ENCODE measurements at places on chromosomes 3 and 15.

DNA sequence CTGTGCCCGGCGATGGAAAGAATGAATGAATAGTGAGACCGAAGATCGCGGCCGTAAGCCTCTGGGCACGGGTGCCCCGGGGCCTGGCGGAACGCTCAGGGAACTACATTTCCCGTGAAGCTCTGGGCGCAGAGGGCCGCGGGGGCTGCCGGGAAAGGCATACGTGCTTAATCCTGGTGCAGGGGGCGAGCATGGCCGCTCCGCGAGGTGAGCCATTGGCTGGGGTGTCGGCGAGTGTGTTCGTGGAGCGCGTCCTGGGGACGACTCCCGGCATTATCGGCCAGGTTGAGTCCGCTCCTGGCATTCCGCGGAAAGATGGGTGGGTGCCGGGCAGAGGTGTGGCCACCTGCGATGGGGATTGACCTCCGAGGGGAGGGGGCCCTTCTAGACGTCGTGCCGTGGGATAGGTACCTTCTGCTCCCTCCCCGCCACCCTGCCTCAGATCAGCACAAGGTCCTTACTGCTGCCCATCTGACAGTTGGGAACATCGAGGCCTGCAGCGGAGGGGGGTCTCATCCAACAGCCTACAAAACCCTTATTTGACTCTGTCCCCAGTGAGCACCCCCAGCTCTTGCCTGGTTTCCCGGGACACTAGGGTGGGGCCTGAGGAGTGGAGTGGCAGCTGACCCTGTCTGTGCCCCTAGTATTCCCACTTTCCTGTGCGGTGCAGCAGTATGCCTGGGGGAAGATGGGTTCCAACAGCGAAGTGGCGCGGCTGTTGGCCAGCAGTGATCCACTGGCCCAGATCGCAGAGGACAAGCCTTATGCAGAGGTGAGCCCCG lies at the start of gene MPI:
MPI (plus strand) TSS at position 160 of the 782 bp plus-strand sequence; CDS start at position 192, 32 bp downstream.
- no peak for DNase-seq

DNA sequence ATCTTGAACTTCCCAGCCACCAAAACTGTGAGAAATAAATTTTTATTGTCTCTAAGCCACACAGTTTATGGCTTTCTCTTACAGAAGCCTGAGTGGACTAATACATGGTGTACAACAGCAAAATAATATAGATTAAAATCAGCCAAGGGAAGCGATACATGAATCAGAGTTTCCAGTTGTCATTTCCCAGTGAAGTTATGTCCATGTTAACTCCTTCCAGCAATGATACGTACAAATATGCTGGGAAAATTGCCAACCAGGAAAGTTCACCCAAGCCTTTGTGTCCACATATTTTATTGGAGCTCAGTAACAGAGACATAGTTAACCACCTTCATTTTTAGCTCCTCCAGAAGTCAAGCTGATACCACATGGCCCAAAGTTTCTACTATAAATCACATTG lies 280.9 kb upstream of the KCNMB2 start:
- DNase-seq: peak; percentile 97

- DNase-seq: no peak
Observed at GRCh38 chr3:55893045-55893664, 406.0 kb upstream of the WNT5A start.

GRCh38 chr3:158769549-158769948 lies 32.3 kb upstream of the MFSD1 start:
- no peak for DNase-seq

DNA sequence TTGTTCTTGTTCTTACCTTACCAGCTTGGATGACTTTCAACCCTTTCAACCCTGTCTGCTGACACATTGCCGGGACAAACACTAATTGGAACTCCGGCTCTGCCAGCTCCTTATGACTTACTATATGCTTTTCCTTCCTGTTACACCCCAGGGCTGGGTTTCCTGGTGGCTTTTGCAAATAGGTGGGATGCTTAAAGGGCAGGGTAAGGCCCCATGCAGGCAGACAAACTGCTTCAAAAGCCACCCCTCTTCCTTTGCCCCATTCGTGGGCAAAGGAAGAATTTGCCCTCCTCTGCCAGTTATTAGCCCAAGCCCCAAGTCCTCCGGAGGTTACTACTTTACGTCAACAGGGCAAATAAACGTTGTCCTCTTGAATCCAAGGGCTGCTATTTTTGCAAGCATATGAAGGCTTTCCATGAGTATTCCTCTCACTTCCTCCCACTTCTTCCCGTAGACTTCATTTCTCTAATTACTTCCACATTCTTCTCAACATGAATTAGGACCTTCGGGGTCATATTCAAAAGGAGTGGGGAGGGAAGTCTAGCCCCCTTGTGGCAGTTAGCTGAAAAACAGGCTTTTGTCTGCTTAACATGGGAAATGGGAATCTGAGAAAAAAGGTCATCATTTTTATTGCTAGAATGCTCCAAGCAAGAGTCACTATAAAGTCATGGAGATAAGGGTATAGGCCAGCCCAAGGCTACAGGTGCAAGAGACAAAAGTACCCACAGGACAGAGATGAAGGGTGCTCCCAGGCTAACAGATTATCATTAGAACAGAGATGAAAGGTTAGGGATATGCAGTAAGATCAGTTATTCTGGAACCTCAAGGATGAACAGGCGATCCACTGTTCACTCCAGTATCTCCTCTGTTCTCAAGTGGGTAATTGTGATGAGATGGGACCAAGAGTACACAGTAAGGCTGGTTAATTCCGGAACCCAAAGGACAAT lies 56.3 kb upstream of the FSTL1 start:
- DNase-seq: no peak

GRCh38 chr3:72398781-72399180 lies 449.5 kb downstream of the SHQ1 start:
- DNase-seq: no peak

DNA sequence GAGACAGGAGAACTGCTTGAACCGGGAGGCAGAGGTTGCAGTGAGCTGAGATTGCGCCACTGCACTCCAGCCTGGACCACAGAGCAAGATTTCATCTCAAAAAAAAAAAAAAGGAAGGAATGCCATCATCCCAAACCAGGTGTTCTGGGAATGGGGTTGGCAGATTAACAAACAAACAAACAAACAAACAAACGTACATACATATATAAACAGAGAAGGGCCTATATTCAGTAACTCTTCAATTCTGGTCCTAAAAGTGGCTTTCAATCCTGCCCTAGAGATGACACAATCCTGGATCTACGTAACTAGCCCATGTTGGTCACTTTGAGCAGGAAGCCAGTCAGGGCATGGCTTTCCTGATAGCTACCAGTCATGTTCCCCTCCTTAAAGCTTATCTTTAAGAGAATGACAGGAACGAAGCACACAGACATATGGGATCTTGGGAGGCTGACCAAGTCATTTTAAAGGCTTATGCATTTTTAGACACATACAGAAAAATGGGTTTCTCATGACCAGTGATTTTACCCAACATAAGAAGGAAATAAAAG lies 29.9 kb upstream of the RAB11A start:
- DNase-seq: no peak

GRCh38 chr15:81504170-81504905 lies 130.3 kb upstream of the TMC3 start:
- DNase-seq: peak; percentile 84

DNA sequence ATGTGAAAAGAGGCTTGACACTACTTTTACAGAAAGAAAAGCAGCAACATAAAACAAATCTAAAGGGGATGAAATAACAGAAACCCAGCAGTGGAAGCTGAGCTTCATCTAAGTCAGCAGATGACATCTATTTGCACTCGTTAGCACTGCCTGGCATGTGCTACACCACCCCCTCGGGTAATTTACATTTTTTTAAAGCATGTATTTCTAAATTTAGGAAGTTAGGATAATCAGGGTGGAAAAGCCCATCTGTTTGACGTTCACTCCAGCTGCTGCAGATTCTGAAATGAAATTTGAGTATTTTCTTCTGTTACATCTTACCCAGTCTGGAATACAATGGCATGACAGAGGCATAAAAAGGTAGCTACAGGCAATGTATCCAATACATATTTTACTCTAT lies 20.7 kb downstream of the IGSF11 start:
- no peak for DNase-seq

DNA sequence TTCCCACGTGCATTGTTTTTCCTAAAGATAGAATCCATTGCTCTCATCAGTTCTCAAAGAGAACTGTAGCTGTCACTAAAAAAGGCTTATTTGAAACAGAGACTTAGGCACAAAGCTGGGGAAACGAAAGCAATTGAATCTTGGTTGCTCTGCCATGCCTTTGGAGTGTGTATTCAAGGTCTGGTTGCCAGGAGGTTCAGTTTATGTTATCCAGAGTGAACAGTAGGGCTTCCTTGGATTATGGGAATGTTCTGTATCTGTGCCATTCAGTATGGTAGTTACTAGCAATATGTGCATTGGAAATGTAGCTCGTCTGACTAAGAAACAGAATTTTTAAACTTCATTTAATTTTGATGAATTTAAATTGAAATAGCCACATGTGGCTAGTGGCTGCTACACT lies 50.6 kb downstream of the CLSTN2 start:
- no peak for DNase-seq

GRCh38 chr3:114874522-114874971 lies 272.5 kb downstream of the ZBTB20 start:
- peak; percentile 33 for DNase-seq

DNA sequence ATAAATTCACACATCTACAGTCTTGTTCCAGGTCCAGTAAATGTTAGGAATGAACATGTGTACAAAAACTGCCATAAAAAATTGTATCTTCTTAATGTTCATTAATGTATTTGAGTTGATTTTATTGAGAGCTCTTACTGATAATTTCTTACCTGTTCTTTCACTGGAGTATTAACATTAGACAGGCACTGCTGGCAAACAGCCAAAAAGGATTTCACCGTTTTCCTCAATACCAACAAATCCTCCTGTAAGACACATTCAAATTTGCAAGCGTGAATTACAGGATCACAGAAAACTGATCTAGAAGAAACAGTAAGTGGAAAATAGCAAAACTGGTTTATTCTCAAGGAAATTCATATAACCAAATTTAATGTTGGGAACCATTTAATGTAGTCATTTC lies 127.4 kb downstream of the PCCB start:
- no peak for DNase-seq

DNA sequence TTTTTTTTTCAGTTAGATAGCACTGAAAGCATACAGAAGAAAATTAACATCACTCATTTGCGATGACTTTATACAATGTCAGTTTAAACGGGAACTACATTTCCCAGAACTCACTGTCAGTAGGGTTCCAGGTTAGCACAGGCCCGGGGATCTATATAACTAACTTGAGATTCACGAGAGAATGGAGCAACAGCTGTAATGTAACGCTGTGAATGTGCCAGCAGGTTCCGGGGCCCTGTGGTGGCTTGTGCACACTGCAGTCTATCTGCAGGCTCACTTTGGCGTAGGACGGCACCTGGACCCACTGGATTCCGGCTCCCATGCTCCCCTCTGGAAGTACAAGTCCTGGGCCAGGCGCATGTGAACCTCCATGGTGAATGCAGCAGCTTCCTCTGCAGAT lies 19.4 kb downstream of the CCR1 start:
- no peak for DNase-seq

DNA sequence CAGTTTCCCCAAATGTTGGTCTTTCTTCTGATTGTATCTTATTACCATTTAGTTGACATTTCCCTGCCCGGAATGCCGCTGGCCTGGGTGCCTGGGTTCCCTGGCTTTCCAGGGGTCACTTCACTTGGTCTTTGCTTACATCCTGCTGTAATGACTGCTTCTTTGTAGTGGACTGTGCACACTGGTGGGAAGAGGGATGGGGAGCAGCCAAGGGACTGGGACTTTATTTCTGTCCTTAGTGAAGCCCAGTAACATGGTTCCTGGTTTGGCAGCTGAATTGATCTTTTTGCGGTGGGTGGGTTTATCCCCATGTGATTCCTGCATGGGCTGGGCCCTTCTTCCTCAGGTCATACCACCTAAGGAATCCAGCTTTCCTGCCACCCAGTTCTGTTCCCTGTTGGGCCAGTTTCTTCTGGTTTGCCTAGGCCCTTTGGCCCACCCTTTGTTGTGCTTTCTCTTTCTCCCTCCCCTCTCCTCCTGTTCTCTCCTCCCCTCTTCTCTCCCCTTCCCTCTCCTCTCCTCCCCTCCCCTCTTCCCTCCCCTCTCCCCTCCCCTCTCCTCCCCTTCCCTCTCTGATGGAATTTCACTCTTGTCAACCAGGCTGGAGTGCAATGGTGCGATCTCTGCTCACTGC lies 41.9 kb downstream of the TRIM71 start:
- no peak for DNase-seq

- DNase-seq: no peak
Observed at GRCh38 chr3:102144063-102144462, 290.8 kb upstream of the ZPLD1 start.
